ENCODE measurements at places on chromosomes 3 and 15.
A peak's percentile ranks its signal among the peaks of the same experiment; 100 is the strongest.

- no peak for DNase-seq
These were observed 42.9 kb downstream of the SMAD3 start for GRCh38 chr15:67108122-67108961.

DNA sequence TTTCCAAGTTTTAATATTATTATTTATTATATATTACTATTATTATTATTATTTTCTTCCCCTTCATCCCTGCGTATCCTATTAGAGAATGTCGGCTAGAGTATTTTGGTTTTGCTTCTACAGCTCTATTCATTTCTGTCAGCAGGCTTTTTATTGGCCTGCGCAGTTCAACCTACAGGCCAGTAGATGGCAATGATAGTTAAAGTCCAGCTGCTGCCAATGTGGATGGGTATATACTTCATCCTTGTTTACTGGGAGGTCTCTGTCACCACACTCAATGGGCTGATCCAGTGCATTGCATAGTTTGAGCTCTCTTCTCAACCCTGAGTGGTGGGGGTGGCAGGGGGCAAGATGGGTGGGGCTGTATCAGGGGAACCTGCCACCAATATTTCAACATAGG lies 799.8 kb downstream of the NSUN3 start:
- no peak for DNase-seq

DNA sequence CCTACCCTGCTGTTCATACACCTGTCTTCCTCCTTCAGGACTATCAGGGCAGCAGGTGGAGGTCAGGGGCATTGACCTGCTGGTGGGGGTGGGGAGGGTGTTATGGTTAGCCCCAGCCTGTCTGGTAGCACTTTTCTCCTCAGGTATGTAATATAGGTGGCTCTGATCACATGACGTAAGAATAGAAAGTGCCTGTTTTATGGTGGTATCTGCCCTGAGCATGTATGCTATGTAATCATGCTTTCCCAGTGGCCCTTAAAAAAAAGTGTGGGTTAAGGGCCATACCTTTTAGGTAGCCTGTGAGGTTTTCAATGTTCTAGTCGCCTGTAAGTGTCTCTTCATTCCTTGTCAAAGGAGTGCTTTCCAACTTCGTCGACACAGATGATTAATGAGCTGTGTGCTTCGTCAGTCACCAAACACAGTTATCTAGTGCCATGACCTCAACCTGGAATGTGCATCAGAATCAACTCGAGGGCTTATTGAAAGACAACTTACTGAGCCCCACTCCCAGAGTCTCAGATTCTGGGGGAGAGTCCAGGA lies 86.3 kb downstream of the KLHL25 start:
- DNase-seq, result no peak

DNA sequence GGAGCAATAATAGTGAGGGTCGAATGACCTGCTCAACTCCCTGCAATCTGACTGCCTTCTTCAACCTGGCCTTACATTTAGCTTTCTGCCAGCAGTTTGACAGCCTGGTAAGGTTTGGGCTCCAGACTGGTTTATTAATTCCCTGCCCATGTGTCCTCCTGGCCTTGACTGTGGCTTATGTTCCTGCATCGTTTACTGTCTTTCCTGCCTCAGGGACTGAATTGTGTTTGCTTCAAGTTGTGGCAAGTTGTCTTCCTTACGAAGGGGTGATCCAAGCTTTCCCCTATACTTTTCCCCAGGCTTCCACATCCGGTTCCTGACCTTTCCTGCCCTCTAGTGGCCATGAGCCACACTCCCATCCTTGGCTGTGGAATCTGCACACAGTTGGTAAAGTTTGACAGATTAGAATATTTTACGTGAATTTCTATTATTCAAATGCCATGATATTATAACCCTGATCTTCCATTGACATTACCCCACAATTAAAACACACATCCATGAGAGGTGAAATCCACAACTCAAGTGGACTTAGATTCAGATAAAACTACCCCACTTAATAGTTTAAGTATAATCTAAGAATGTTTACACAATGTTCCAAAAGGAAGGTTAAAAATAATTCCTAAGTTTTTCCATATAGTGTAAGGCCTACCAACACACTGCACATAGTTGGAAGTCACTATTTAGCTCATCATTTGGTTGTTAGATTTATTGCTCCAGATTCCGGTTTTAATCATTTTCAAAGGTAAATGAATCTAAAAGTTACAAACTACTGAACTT lies 95.7 kb downstream of the NEDD4 start:
- DNase-seq, result peak; percentile 74

DNA sequence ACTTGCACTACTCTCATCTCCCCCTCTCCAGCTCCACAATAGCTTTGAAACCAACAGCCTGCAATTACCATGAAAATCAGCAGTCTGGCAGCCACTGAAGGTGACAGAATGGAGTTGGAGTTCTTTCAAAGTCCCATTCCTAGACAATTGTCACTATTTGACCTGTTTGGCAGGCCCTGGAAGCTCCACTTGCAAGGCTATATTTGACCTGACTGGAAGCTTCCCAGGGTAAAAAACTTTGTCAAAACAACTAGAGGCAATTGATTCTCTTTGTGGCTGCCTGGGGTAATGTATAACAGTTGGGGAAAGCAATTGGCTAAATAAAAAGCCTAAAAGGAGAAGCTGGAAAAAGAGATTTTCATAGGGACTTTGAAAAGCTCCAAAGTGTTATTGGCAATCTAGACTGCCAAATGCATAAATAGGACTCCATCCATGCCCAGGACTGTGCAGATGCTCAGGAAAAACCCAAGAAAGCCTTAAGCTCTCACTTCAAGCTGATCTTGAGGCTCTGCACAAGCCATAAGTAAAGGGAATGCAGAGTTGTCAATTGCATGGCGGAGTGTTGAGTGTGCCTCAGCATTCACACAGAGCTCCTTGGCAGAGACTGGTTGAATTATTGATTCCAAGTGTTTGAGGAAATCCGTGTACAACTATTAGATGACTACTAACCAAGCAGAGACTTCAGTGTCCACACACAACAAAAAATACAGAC lies 18.3 kb downstream of the GREM1 start:
- DNase-seq, result peak; percentile 1

- peak; percentile 67 for DNase-seq
These were observed 3.3 kb upstream of the CP start for GRCh38 chr3:149224736-149225594.

DNA sequence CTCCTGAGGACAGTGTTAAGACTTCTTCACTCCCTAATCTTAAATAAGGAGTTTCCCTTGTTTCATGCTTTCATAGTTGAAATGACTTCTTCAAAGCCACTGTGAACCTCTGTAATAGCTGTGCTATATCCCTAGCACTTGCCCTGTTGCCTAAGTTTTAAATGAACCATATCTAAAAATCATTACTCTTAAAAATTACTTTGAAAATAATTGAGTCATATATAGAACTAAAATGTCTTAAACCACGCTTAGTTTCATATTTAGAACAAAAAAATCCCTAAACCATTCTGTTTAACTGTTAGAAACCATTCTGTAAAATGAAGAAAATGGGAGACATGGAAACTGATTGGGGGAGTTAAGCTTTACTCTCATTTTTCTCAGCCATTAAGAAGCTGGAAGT lies 29.8 kb downstream of the DNAJC19 start:
- no peak for DNase-seq

- DNase-seq, result no peak
These were observed 786.5 kb downstream of the PDCD6IP start for GRCh38 chr3:34584971-34585370.

DNA sequence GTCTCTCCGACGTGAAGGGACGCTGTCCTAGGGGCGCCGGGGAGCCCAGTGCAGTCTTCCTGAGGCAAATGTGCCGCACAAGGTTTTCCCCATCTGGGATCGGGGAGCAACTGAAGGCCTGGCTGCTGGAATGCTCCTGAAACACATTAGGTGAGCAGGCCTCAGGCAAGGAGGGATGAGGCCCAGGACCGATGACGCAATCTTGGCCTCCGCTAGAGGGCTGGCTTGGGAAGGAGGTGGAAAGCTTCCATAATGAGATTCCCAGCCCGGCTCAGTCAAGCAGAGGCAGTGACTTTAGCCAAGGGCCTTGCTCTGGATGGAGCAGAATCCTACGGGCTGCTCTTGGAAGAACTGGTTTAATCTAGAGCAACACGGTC lies 50.8 kb downstream of the CPN2 start:
- DNase-seq, result peak; percentile 77

DNA sequence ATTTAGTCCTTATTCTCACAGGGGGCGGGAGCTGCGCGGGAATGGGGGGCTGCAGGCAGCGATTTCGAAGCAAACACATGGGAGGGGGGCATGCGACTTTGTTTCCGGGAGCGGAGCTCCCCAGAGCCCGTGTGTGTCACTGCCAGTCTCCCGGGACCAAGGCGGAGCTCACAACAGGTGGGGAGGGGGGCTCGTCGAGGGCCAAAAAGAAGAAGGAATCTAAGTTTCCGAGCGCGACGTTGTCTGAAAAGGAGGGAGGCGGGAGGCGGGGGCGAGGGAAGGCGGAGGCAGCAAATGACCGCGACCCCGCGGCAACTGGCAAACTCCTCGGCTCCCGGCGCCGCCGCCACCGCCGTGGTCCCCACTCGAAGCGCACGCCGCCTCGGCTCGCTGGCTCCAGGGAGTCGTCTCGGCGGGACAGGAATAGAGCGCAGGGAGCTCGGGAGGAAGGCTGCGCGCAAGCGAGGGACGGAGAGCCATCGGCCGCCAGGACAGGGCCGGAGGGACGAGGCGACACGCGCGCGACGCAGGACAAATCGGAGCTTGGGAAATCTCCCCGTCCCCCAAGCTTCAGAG lies 1.4 kb downstream of the FOXP1 start:
- DNase-seq, result no peak

DNA sequence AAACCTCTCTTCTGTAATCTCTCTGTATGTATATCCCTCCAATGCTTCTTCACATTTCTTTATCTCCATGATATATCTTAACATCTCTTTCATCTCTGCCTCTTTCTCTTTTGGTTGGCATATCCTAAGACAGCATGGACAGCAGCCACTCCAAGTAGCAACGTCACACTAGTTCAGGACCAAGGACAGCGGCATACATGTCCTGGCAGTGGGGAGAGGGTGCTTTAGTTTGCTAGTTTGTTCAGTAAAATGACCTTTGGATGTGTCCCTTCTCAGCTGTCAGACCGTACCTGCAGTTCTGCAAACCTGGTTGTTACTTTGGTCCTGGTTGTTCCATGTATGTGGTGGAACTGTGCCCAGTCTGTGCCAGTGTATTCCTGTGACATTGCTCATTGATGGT lies 225.6 kb upstream of the ROPN1 start:
- DNase-seq, result peak; percentile 77

- no peak for DNase-seq
These were observed 104.0 kb downstream of the SEMA5B start for GRCh38 chr3:122923611-122924010.

DNA sequence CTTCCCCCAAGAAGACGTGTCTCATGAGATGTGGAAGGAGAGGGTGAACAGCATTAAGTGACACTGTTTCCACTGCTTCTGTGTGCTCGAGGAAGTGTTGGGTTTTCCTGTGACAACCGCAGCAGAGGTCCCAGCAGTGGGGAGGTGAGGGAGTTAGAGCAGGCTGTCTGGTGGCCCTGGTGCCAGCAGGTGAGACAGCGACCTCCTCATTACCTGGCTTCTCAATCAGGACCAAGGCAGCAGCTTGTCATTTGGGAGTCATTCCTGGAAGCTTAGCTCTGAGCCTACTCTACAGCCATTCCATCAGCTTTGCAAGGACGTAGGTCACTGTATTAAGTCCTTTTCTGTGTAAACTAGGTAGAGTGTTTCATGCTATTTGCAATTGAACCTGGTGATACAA lies 63.3 kb upstream of the RGMA start:
- no peak for DNase-seq

DNA sequence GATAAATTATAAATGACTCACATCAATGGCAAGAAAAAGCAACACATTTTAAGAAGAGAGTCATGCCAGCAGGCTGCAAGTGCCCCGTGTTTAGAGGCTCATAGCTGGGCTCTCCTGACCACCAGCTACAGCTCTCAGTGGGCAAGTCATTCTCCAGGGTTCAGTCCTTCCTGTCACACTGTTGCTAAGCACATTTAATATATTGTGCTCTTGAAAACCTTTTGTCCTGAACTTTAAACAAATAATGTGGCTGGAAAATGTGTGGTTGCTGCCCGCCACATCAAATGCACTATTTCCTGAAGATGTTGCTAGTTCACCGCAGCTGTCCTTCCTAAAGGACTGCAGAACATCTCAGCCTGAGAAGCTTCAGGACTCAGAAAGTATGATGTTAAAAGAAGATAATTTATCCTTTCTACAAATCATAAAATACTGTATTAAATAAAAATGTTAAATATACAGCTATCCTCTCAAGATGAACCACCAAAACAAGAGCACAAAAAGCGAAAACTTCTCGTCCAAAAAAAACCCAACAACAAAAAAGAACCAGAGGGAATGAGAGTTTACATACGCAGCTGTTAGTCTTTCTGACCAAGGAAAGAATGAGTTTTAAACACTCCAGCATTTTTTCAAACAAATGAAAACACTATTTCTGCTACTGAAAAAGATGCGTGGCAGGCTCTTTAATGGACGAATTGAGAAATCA lies 951 bp downstream of the TARS3 start:
- DNase-seq, result peak; percentile 37

- peak; percentile 61 for DNase-seq
These were observed 69.5 kb downstream of the C3orf38 start for GRCh38 chr3:88219138-88219792.

- DNase-seq, result no peak
These were observed 67.6 kb upstream of the GCNT3 start for GRCh38 chr15:59543721-59544547.

GRCh38 chr3:173241727-173242126 lies 100.7 kb upstream of the SPATA16 start:
- no peak for DNase-seq

GRCh38 chr3:138492980-138493675 lies 58.7 kb downstream of the ESYT3 start:
- no peak for DNase-seq
